ENCODE measurements at places on chromosomes 13 and 19.

- H3K4me3 ChIP-seq, result no peak overlapping the region
- H3K27me3 ChIP-seq, result no peaks in the 10 kb centered on the region
- peaks cover 43% of the 10 kb centered on the region for H3K36me3 ChIP-seq
- DNase-seq, result no peak
- no peak overlapping the region for H3K27ac ChIP-seq
- 0 out of 2 replicates have a peak, but pooled peaks cover 5% of the 10 kb centered on the region for H3K4me1 ChIP-seq
These were observed 31.1 kb downstream of the ZC3H4 start for GRCh38 chr19:47082493-47082892.

DNA sequence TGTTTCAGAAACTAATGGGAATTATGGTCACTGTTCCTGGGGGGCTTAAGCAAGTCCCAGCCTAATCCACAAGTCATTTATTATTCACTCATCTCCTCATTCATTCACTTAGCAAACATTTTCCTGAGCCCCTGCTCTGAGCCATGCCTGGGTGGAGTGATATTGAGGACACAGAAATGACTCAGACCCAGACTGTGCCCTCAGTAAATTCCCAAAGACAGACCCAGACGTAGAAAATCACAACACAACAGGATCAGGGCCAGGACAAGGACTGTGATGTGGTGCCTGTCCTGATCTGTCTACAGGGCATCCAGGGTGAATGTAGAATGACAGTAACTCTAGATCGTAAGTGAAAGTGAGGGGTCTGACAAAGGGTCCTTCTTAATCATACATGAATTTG is 7.0 kb upstream of the SPACA6 start:
- no peak overlapping the region for H3K27ac ChIP-seq
- DNase-seq, result no peak
- no peaks in the 10 kb centered on the region for H3K4me1 ChIP-seq

GRCh38 chr13:99661791-99662190 is 160.5 kb downstream of the TM9SF2 start:
- H3K27me3 ChIP-seq, result peaks cover 13% of the 10 kb centered on the region
- no peak for DNase-seq
- H3K27ac ChIP-seq, result no peak overlapping the region
- H3K36me3 ChIP-seq, result no peaks in the 10 kb centered on the region

- H3K36me3 ChIP-seq, result no peaks in the 10 kb centered on the region
- H3K4me1 ChIP-seq, result peaks cover 6% of the 10 kb centered on the region
- no peak overlapping the region for H3K4me3 ChIP-seq
- peak; percentile 63 for DNase-seq
- no peak overlapping the region for H3K27ac ChIP-seq
These were observed 25.8 kb downstream of the LACC1 start for GRCh38 chr13:43905435-43906031.

DNA sequence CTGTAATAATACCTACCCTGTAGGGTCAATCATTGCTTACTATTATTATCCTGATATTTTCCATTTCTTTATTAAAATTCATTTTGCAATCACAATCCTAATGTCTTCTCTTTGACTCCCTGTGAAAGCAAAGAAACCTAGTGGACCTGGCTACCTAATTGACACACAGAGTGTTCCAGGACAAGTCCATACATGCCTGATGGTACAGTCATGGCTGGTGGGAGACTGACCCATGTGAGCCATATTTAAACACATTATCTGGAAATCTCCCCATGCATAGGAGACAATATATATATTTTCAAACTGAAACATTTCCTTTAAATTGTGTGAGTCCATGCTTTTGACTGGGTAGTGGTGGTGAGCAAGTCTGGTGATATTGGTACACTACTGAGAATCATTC is 230.6 kb upstream of the DACH1 start:
- no peak overlapping the region for H3K27ac ChIP-seq
- no peak overlapping the region for H3K4me3 ChIP-seq
- peaks cover 4% of the 10 kb centered on the region for H3K4me1 ChIP-seq

- H3K4me1 ChIP-seq, result no peaks in the 10 kb centered on the region
- DNase-seq, result no peak
- no peaks in the 10 kb centered on the region for H3K36me3 ChIP-seq
- H3K27me3 ChIP-seq, result peaks cover 50% of the 10 kb centered on the region
- no peak overlapping the region for H3K4me3 ChIP-seq
- H3K27ac ChIP-seq, result no peak overlapping the region
These were observed 7.9 kb downstream of the CEACAM3 start for GRCh38 chr19:41804336-41804735.

Measured in SK-N-SH (cell line).